ENCODE measurements at places on chromosomes 11 and 22.

GRCh38 chr11:64390558-64390957 lies 31.6 kb downstream of the RPS6KA4 start:
- DNase-seq: no peak

DNA sequence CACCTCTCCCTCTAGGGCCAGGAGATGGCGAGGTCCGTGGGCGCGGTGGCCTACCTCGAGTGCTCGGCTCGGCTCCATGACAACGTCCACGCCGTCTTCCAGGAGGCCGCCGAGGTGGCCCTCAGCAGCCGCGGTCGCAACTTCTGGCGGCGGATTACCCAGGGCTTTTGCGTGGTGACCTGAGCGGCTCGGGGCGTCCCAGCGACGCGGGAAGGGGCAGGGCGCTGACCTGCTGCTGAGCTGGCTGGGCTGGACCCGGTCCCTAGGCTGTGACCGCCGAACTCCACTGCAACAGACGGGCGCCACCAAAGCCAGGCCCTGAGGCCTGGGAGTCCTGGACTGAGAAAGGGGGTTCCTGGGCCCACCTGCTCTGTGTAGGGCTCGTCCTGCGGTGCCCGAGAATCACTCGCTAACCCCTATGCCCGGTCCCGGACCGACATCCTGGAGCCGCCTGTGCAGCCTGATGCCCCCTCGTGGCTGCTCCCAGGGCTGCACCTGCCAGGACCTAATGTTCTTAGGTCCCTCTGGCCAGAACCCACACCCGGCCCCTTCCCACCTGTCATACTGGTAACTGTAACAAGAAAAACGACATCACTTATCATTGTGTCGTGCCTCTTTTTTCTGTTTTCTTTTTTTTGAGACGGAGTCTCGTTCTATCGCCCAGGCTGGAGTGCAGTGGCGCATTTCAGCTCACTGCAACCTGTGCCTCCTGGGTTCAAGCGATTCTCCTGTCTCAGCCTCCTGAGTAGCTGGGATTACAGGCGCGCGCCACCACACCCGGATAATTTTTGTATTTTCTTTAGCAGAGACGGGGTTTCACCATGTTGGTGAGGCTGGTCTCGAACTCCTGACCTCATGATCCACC lies 15.0 kb downstream of the RHOD start:
- DNase-seq: peak; percentile 54

- no peak for DNase-seq
Observed at GRCh38 chr11:130122141-130122575, 37.4 kb upstream of the ST14 start.

DNA sequence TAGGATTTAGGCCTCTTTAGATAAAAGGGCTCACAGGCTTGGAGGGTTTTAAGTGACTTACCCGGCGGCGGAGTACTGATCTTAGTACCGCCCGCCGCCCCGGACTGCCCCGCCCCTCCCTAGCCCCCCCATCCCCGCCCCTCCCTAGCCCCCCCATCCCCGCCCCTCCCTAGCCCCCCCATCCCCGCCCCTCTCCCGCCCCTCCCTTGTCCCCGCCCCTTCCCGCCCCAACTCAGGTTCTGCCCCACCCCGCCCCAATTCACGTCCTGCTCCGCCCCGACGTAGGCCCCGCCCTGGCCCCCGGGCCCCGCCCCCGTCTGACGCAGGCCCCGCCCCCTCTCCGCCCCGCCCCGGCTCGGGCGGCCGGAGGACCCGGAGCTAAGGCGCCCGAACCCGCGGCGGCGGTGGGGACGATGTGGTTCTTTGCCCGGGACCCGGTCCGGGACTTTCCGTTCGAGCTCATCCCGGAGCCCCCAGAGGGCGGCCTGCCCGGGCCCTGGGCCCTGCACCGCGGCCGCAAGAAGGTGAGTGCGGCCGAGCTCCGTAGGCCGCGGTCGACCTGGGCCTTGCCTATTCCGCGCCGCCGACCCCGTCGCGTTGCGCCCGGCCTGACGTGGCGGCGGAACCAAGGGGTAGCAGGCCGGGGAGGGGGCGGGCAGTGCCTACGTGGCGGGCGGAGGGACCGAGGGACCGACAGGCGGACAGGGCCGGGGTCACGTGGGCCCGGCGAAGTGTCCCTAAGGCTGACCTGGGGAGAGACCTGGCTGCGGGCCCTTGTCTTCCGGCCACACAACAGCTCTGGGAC lies at the start of gene SCYL1:
TSS of gene SCYL1 (plus strand) at position 343 of the 805 bp plus-strand sequence. CDS start at position 414, 71 bp downstream.
- DNase-seq: peak; percentile 72

DNA sequence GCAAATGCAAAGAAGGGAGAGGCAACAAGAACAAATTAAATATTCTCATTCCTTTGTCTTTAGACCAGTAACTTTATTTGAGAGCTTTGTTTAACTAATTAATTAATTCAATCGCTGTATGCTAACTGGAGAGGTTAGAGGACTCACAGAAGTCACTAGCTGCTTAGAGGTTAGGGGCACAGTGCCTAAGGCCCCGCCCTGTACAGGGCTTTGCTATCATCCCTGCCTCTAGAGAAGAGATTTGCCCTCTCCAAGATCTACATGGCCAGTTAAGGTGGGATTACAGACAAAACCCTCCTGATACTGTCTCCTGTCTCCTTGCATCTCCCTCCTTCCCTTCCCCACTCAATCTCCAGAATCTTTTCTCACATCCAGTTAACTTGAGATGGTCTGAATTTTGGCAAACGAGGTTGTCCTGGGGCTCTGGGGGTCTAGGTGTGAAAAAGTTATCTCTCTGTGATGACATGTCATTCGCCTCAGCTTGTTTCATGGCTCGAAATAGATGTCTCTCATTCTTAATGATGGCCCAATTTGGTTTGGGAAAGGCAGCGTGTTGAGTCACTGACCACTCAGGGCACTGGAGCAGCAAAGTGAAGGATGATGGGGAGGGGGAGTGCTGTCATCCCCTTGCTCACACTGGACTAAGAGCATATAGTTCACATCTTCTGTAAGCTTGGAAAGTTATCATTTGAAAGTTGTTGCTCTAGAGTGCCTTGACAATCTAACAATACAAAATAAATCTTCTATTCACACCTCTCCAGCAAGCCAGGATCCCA lies 190.9 kb downstream of the KIRREL3 start:
- no peak for DNase-seq

DNA sequence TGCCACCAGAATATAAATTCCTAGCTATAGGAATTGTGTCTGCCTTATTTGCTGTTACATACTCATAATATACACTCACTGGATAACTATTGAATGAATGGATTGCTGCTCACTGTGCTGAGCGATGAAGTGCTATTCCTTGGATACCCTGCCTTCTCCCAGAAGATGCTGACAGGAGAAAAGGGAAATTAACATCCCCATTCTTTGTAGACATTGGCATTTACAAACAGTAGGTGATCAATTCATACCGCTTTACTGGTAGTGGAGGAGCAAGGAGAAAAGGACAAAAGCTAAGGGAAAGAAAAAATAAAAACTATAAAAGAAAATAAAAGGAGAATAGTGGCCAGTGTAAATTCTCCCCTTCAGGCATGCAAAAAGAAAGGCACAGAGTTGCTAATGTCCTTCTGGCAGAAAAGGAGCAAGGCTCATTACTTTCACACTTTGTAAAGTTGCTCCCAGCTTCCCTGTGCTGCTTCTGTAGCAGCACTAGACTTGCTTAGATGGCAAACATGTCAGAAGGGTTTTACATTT lies 183.0 kb downstream of the LUZP2 start:
- no peak for DNase-seq

- no peak for DNase-seq
Observed at GRCh38 chr11:26937386-26937785, 56.5 kb upstream of the FIBIN start.

DNA sequence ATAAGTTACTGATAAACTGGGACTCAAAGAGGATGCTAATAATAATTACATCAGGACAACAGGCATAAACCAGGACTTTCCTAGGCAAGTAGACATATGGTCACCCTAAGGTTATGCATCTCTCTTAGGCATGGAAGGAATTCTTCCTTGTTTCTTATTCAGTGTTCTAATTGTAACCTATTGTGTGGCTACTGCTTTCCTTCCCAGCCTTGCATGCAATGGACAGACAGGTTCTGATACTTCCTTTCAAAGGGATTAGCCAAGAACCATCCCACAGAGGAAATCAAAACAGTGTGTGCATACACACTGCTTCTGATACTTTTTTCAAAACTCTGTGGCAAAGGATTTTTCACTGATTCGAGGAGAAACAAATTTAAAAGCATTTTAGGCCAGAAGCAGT lies 48.3 kb downstream of the RRAS2 start:
- DNase-seq: no peak

GRCh38 chr22:49420651-49421050 lies 407.0 kb downstream of the BRD1 start:
- DNase-seq: no peak

DNA sequence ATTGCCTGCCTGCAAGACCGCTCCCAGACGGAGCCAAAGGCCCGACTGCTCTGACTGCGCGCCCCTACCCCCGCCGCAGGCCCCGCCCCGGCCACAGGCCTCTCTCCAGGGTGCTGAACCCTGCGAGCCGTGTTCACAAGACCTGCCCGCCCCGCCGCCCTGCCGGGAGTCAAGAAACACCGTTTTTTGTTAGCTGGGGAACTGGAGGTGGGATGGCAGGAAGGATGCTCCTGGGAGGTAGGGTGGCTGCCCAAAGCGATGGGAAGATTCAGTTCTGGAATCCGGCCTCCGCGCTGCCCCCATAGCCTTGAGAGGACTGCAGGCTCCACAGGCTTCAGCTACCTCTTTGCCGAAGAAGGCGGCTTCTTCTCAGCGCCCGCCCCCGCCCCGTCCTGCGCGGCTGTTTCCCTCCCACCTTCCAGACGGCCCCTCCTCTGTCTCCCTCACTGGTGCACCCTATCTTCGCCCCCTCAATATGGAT lies 2.7 kb upstream of the PDE2A start:
- peak; percentile 62 for DNase-seq

DNA sequence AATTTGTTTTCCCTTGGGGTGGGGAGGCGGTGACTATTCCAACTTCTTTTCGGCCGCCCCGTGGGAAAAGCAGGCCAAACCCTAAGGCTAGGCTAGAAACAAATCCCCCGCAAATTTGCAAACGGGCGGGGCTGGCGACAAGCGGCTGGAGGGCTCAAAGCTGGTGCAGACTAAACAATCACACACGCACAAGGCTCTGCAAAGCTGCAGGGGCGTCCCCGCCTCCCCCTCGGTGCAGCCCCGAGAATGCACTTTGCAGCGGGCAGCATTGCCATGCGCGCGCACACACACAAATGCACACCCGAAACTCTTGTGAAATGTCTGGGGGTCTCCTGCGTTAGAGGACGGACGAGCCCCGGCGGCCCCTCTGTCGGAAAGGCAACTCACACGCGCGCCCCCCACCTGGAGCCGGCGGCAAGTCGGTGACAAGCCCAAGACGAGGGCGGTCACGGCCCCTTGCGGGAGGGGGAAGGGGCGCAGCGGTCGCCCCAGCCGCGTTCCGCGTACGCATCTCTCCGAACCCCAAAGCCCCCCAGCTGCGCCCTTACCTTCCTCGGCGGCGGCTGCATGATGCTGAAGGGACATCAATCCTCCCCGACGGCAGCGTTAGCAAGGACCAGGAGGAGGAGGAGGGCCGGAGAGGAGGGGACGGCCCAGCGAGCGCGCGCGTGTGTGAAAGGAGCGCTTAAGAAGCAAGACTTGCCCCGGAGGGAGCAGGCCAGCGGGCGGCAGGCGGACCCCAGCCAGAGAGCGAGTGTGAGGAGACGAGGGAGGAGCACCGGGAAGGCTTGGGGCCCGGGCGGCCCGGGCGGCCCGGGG lies 600 bp downstream of the FCHSD2 start:
- DNase-seq: peak; percentile 17

- peak; percentile 34 for DNase-seq
Observed at GRCh38 chr11:6757373-6757967, 14.3 kb downstream of the OR2AG2 start.

- no peak for DNase-seq
Observed at GRCh38 chr11:7621554-7621953, 51.7 kb downstream of the CYB5R2 start.

Measured in stimulated activated CD4-positive, alpha-beta T cell treated with anti-CD3 and anti-CD28 coated beads, Interleukin-1b, Interleukin-23, amount 100 ng/mL, for 1 hour (primary cell).